ENCODE measurements at places on chromosomes 7 and 10. TPM values are rescaled to one million over a fixed set of nuclear protein-coding genes. Genes with fewer than 3 reads are reported as not detected.

DNA sequence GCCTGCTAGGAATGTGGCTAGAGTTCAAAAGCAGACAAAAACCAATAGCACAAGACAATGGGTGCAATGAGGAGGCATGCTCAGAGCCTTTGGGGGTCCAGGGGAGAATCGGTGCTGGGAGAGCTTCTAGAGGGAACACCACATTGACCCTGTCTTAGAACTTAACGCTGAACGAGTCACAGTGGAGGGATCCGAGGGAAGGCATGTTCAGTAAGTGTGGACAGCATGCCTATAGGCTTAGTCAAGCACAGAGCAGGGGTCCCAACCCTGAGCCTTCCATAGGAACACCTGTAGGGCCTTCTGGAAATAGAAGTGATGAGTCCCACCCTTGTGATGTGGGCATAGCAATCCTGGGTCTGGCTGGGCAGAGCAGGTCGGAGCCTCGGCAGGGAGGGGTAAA, 148.7 kb downstream of the PKD1L1 start:
- no peak overlapping the region for H3K27ac ChIP-seq
- H3K4me1 ChIP-seq = no peaks in the 10 kb centered on the region
- no peak for DNase-seq
- no peak overlapping the region for H3K4me3 ChIP-seq
- no peaks in the 10 kb centered on the region for H3K36me3 ChIP-seq

The C10orf143 gene
- total RNA-seq = 3.6 TPM

- no peaks in the 10 kb centered on the region for H3K4me1 ChIP-seq
- H3K36me3 ChIP-seq = no peaks in the 10 kb centered on the region
- no peak overlapping the region for H3K27ac ChIP-seq
- no peaks in the 10 kb centered on the region for H3K27me3 ChIP-seq
These were observed 66.0 kb upstream of the FAM20C start for GRCh38 chr7:126368-126767.

The C10orf105 gene
- total RNA-seq = 0.32 TPM

- H3K27me3 ChIP-seq = peaks cover 3% of the 10 kb centered on the region
- DNase-seq = no peak
- H3K27ac ChIP-seq = no peak overlapping the region
These were observed 50.5 kb downstream of the SPOCK2 start for GRCh38 chr10:72037811-72038210.

GRCh38 chr7:69603937-69604494, 5.7 kb downstream of the AUTS2 start:
- no peak overlapping the region for H3K4me3 ChIP-seq
- H3K36me3 ChIP-seq = no peaks in the 10 kb centered on the region
- no peak for DNase-seq
- peaks cover 8% of the 10 kb centered on the region for H3K27me3 ChIP-seq
- H3K27ac ChIP-seq = no peak overlapping the region
- H3K4me1 ChIP-seq = peaks cover 5% of the 10 kb centered on the region

DNA sequence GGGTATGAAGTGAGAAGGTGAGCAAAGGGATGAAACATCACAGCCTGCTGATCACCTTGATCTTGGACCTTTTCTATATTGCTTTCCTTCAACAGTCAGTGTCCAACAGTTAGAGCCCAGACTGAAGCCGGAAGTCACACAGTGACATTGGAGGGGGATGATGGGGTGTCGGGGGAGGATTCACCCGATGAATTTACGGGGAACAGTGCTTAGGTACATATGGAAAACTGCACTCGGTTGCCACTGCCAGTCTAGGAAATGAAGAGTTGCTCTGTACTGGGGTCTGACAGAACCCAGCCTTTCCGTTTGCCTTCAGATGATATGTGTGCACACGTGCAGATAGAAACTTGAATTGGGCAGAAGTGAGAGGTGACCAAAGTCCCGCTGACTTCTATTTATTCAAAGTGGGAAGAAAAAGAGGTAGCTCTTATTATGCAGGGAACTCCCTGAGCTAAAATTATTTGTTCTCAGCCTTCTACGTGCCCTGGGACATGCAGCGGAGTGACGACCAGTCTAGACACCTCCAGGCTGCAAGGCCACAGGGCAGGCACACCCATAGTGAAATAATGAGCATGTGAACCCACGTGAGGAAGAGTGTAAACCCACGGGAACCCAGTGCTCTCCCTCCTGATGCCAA, 107.2 kb upstream of the INHBA start:
- H3K36me3 ChIP-seq = peaks cover 4% of the 10 kb centered on the region
- no peaks in the 10 kb centered on the region for H3K27me3 ChIP-seq
- no peak overlapping the region for H3K27ac ChIP-seq
- H3K4me3 ChIP-seq = no peak overlapping the region
- DNase-seq = no peak

- H3K27me3 ChIP-seq = no peaks in the 10 kb centered on the region
- H3K4me1 ChIP-seq = no peaks in the 10 kb centered on the region
- no peak overlapping the region for H3K4me3 ChIP-seq
- H3K36me3 ChIP-seq = no peaks in the 10 kb centered on the region
These were observed 520.2 kb downstream of the PTPRN2 start for GRCh38 chr7:158067219-158067930.
